ENCODE measurements at places on chromosomes 16 and 17.

- no peak for DNase-seq
Observed at GRCh38 chr16:8885674-8886592, 3.8 kb downstream of the LITAFD start.

- no peak for DNase-seq
Observed at GRCh38 chr16:89044418-89045180, 49.1 kb upstream of the ACSF3 start.

DNA sequence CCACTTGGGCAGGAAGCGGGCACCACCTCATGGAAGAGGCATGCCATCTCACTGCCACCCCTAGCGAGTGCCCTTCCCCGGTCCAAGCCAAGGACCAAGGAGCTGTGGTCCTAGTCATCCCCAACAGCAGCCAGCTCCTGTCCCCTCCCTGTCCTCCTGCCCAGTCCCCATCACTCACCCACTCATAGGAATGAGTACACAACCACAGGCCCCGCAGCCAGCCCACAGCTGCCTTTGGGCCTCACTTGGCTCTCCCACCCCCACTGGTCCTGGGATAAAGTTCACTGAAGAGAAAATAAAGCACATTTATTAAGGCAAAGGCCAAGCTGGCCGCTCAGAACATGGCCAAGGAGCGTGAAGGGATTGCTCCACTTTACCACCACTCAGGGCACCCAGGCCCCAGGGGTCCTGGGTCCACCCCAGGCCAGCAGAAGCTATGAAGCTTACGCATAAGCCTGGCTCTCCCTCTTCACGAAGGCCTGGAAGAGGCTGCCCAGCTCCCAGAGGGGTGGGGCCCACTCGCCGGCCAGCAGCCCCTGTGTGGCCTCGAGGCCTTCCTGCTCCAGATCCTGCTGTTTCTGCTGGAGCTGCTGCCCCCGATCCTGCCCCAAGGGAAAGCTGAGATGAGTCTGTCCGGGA lies 3.6 kb downstream of the SCRN2 start:
- DNase-seq, result no peak

GRCh38 chr17:62666061-62666800 lies 38.8 kb downstream of the MRC2 start:
- DNase-seq, result no peak

- peak; percentile 82 for DNase-seq
Observed at GRCh38 chr16:89201439-89202377, 1.4 kb upstream of the SLC22A31 start.

- no peak for DNase-seq
Observed at GRCh38 chr17:1002771-1003555, 6.0 kb downstream of the TIMM22 start.

DNA sequence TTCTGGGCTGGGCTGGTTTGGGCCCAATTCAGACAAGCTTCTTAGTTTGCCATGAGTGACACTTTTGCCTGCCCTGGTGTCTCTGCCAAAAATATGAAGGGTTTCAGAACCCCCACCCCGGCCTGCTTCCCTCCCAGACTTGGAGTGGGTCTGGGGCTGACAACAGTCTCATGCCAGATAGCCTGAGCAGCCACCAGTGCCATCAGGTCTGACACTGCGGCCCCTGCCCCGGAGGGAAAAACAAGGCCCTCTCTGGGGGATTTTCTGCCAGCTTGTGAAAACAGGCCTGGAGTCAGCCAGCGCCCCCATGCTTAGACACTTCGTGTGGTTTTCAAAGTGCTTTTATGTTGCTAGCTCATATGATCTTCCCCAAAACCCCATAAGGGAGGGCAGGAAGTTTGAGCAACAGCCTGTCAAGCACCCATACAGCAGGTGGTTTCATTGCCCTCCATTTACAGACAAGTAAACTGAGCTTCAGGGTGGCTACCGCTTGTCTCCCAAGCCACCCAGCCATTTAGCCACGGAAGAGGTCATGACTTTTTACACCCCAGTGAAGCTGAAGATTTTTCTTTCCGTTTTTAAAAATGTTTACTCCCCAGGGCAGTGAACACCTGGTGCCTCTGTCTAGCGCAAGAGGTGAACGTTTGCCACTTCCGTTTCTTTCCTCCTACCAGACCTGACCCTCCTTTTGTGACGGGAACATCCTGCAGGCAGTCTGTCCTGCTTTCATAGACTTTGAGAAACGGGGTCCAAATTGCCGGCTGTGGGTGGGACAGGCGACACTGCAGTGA lies 300.6 kb downstream of the SEC14L1 start:
- DNase-seq, result no peak

- DNase-seq, result no peak
Observed at GRCh38 chr16:19384656-19385055, 33.0 kb upstream of the TMC5 start.

- DNase-seq, result no peak
Observed at GRCh38 chr17:43888548-43888947, 18.8 kb downstream of the MPP2 start.

GRCh38 chr17:4393806-4394205 lies 27.3 kb upstream of the UBE2G1 start:
- DNase-seq, result no peak

DNA sequence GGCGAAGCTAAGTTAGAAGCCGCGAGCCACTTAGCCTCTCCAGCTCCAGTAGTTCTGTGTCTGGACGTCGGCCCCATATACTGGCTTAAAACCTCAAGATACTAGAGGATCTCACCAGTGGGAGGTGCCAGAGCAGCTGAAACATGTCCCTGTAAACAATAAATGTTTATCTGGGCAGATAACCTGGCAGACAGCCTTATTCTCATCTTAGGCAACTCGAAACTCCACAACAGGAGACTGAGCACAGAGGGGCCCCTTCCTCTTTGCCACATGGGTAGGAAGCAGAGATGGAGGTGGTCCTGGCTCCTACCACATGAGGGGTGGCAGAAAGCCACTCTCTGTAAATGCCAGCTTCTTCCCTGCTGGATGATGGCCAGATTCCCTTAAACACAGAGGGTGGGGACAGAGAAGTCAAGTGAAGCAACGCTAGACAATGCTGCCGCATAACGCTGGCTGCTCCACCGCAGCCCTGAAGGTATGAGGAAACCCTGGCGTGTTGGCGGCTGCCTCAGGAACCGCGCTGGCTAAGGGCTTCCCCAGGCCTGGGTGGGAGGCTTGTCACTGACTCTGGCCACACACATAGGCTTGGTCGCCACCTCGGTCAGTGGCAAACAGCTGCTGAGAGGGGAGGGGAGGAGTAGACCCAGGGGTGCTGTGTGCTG lies 67.9 kb downstream of the HIC1 start:
- no peak for DNase-seq

GRCh38 chr16:56303880-56304279 lies 112.6 kb downstream of the GNAO1 start:
- DNase-seq, result no peak

GRCh38 chr16:72924537-72924926 lies 123.4 kb downstream of the ZFHX3 start:
- DNase-seq, result no peak

DNA sequence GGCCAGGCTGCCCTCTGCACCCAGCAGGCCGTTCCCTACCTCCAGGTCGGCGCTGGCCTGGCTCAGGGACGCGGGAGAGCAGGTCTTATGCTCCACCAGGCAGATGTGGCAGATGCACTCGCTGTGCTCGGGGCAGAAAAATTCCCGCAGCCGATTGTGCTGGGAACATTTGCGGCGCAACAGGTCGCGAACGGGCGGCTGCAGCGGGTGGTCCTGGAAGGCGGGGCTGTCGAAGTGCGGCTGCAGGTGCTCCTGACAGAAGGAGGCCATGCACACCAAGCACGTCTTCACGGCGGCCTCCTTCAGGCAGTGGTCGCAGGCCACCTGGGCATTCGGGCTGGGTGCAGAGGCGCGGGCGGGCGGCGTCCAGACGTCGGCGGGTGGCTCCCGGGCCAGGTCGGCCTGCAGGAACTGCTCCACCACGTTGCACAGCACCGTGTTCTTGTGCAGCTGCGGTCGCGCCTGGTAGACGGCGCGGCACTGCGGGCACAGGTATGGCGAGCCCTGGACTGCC lies 439 bp downstream of the TRIM25 start:
- no peak for DNase-seq

- no peak for DNase-seq
Observed at GRCh38 chr17:4519361-4519788, 20.7 kb downstream of the SPNS2 start.

DNA sequence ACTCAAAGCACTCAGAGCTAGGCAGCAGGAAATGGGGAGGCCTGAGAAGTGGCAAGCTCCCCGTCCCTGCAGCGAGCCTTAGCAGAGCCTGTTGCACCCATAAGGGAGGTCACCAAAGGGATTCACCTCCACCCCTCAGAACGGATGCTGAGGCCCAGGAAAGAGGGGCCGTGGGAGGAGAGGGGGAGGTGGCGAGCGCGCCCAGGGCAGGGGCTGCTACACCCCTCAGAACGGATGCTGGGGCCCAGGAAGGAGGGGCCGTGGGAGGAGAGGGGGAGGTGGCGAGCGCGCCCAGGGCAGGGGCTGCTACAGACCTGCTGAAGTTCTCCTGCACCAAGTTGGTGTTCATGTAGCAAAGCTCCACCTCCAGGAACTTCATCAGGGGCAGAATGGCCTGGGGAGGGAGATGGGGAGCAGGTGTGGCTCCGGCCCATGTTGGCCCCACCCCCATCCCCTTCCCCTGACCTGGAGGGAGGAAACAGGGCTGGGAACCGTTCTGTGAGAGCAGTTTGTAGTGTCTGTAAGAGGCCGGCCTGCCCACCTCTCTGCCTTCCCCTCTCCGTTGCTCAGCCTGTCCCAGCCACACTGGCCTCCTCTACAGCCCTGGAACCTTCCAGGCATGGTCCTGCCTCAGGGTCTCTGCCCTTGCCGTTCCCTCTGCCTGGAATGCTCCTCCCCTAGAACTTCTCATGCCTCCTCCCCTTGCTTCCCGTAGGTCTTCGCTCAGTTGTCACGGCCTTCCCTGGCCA lies 11.4 kb downstream of the UNC13D start:
- DNase-seq, result no peak

DNA sequence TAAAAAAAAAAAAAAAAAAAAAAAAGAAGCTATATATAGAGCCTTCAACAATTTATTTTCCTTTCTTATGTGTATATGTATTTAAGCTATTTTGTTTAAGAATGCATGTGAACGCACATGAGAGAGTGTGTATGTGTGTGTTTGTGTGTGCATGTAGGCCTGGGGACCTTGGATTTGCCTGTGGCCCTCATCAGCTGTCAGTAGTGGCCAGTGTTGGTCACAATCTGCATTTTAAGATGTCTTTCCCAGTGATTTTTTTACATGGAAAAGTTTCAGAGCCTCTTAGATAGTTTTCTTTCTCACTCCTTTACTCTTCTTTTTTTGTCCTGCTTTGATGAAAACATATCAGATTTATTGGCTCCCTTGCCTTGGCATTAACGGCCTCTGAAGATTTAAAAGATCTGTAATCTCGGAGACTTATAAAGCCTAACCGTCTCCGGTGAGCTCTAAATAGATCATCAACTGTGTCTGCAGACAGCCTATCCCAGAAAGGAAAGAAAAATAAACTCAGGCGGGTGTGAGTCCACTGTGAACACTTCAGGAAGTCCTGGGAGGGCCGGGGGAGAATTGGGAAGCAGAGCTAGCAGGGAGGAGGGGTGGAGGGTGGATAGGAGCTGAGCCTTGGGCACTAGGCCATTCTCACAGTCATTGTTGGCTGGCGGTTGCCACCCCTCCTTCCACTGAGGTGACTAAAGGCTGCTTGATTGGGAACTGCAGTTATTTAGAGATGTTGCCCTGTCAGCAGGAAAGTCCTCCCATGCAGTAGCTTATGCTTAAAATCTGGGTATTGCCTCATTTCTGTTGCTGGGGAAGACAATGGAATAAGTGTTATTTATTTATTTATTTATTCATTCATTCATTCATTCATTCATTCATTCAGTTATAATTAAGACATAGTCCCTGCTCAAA lies 86.8 kb downstream of the WWP2 start:
- no peak for DNase-seq

GRCh38 chr17:39939588-39940419 lies 12.3 kb downstream of the LRRC3C start:
- peak; percentile 62 for DNase-seq

DNA sequence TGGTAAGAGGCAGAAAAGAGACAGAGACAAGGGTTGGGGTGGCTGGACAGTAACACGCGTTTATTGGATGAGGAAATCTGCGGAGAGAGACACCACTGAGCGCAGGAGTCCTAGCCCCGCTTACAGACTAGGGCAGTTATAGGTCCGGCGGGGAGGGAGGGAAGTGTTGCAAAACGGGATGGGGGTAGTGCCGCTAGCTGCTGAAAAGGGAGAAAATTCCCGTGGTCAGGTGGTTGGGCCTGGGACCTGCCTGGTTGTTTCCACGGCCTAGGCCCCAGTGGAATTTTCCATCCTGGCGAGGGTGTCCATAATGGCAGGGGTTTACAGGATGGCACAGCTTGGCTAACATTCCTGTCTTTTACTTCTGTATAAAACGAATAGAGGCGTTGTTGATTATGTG lies 5.5 kb upstream of the CPHXL2 start:
- no peak for DNase-seq

DNA sequence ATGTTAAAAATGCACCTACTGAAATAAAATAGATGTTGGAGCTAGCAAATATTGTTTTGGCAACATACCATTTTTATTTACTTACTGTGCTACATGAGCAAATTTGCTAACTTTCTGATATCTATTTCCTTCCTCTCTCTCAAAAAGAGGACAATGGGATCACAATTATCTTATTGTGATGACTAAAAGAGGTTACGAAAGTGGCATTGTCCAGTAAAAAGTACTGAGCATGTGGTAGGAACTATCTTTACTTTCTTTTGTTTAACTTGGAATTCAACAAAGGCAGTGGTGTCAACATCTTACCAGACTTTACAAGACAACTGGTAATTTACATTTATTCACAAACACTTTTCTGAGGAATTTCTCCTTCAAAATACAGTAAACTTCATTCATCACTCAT lies 1542.6 kb upstream of the CDH8 start:
- DNase-seq, result no peak

- no peak for DNase-seq
Observed at GRCh38 chr17:17410357-17410756, 66.4 kb upstream of the MED9 start.

- DNase-seq, result peak; percentile 84
Observed at GRCh38 chr16:19808061-19808641, 76.5 kb downstream of the GPRC5B start.

GRCh38 chr16:84840687-84841627 lies 21.2 kb downstream of the CRISPLD2 start:
- DNase-seq, result no peak

- peak; percentile 47 for DNase-seq
Observed at GRCh38 chr17:50564916-50565315, 4.4 kb downstream of the CACNA1G start.

DNA sequence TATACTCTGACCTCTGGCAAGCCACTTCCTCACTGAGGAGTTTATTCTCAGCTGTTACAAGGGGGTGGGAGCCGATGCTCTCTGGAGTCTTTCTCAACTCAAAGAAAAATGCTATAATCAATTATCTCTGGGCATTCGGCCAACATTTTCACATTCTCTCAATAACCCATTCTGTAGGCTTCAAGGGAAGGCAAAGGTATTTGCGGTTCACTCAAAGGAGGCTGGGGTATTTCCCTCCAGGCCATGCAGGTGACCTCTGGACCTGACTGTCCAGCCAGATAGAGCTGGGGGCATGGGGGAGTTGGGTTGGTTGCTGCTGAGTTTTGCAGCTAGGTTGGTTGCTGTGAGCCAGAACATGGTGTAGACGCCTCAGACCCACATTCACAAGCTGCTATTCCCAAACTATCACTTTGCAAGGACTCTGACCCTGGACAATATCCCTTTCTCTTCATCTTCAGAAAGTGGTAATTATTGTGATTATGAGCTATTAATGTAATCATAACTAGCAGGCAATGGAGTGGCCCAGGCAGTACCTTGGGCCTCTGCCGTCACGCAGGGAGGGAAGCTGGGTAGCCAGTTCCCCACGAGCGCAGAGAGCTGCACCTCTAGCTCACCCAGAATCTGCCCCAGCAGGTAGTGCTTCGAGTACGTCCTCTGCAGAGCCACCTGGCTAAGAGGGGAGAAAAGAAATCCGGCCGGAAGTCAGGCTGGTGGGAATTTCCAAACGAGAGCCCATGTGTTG lies 42.1 kb downstream of the AIPL1 start:
- no peak for DNase-seq

- DNase-seq, result no peak
Observed at GRCh38 chr17:47072886-47073285, 93.8 kb upstream of the RPRML start.
